ENCODE measurements at places on chromosomes 4 and X.

GRCh38 chrX:132837126-132837525 lies 121.3 kb downstream of the HS6ST2 start:
- DNase-seq: no peak

DNA sequence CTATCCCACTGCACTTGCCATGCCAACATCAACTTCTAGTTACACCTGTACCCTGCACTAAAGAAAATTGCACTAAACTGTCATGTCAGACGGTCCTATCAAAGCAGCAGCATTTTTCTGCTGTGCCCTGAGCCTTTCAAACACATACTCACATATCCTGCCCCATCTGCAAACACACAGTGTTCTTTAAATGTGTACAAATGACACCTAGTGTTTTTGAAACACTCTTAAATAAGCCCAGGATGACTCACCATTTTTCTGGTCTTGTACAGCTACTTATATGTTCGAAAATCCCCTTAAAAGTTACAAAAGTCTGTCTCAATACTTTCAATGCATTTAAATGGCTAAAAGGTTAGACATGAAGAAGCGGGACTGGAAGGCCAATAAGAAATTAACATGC lies 346.7 kb upstream of the PPARGC1A start:
- DNase-seq: no peak

DNA sequence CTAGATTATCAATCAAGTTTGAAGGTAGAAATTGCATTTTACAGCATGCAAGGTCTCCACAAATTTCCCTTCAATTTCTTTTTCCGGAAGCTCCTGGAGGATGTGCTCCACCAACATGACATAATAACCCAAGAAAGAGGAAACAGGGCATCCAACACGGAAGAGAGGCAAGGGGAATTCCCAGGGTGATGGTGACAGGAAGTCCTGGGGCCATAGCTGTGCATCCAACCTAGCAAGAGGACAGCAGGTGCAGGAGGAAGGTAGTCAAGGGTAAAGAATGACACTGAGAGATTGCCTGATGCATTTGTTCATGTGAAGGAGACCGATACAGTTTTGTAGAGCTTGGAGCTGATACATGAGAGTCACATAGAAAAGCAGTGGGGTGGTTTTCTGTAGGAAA lies 115.7 kb upstream of the LSM6 start:
- DNase-seq: no peak

- DNase-seq: no peak
Measured at GRCh38 chr4:187992971-187993370, 2.6 kb upstream of the ZFP42 start.

DNA sequence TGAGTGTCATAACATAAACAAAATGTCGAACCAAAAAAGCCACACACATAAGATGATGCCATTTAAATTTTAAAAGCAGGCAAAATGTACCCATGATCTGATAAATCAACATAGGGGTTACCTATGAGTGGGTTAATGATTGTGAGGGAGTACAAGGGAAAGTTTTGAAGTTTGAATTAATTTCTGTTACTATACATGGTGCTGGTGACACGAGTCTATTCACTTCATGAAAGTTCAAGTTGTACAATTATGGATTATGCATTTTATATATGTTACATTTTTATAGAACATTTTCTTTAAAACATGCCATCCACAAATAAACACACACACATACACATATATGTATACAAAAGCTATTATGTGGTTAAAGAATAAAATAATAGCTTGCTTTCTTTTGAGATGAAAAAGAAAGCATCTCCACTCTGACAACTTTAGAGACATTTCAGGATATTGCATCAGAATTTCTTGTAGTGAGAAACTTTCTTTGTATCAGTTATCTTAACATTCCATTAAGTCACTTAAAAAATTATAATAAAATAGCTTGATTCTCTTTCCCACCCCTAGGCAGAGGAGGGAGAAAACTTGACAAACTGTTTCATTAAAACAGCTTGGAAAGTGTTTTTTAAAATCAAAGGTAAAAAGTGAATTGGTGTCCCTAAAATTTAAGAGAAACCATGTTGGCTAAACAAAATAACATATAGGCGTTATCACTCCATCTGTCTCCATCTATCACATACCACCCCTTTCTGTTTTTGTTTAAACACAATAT lies 891.8 kb upstream of the NDST4 start:
- no peak for DNase-seq

GRCh38 chrX:106955004-106955772 lies 35.0 kb downstream of the CLDN2 start:
- DNase-seq: no peak

DNA sequence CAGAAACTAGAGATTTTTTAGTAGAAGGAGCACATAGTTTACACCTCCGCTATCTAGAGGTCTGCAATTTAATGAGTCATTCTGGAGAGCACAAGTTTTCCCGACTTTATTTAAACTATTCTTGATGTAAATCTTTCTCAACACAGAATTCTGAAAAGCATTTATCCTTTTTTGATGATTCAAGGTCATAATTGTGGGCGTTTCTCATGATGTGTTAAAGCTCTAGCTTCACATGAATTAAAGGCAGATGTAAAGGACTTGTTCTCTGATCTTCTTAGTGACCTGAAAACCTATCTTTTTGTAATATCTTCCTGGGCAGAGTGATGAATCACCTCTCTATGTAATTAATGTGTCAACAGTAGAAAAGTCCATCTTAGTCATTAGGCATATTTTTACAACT lies 128.8 kb downstream of the COMMD8 start:
- DNase-seq: no peak

- DNase-seq: no peak
Measured at GRCh38 chrX:37380924-37381323, 31.8 kb downstream of the PRRG1 start.

DNA sequence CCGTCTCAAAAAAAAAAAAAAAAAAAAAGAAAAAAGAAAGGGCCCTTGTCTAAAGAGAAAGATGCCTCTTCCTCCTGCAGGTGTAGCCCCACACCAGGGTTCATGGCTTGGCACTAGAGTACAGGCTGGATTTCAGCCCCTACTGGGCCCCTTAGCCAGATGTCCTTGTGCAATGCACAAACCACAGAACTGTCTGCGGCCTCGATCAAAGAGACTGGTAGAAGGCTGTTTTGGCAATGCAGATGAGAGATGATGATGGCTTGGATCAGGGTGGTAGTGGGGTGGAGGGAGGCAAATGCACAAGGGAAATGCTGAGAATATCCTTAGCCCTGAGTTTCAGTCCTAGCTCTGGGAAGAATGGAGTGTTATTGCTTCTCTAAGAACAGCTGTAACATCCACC lies 26.5 kb upstream of the TSR2 start:
- DNase-seq: no peak

DNA sequence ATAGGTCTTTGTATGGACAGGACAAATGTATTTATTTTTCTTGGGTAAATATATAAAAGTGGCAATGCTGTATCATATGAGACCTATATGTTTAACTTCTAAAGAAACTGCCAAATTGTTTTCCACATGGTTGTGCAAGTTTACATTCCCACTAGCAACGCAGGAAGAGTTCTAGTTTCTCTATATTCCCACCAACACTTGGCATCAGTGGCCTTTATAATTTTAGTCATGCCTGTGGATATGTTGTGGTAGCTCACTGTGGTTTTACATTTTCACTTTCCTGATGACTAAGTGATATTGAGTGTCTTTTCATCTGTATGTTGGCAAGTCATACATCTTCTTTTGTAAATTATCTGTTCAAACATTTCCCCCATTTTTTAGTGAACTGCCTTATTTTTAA lies 126.0 kb downstream of the EMCN start:
- no peak for DNase-seq

- DNase-seq: no peak
Measured at GRCh38 chr4:163764569-163764968, 270.1 kb downstream of the TMA16 start.

GRCh38 chrX:17584248-17584681 lies 153.0 kb upstream of the SCML1 start:
- DNase-seq: no peak

DNA sequence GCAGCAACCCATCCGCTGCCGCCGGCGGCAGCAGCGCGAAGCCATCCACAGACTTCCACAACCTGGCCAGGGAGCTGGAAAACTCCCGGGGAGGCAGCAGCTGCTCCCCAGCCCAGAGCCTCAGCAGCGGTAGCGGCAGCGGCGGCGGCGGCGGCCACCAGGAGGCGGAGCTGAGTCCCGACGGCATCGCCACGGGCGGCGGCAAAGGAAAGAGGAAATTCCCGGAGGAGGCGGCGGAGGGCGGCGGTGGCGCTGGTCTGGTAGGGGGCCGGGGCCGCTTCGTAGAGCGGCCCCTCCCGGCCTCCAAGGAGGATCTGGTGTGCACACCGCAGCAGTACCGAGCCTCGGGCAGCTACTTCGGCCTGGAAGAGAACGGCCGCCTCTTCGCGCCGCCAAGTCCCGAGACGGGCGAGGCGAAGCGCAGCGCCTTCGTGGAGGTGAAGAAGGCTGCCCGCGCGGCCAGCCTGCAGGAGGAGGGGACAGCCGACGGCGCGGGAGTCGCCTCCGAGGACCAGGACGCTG lies 4.9 kb downstream of the PRDM8 start:
- DNase-seq: peak; percentile 75

- no peak for DNase-seq
Measured at GRCh38 chr4:174460684-174461083, 61.6 kb downstream of the HPGD start.

DNA sequence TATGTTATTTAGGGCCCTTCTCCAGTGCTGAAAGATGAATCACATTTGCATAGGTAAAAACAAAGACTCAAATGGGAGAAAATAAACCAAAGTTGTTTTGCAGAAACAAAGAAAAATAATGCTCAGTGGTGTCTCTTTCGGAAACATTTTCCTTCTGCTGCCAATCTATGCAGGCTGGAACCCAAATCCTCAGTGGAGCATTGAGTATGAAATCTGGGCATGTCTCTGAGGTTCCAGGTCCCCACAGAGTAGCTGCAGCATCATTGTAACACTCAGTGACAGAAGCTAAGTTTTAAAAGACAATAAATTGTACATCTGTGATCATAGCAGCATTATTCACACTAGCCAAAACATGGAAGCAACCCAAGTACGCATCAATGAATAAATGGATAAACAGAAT lies 303.6 kb downstream of the FBXW7 start:
- no peak for DNase-seq

- peak; percentile 4 for DNase-seq
Measured at GRCh38 chr4:128917781-128918180, 108.3 kb downstream of the JADE1 start.

DNA sequence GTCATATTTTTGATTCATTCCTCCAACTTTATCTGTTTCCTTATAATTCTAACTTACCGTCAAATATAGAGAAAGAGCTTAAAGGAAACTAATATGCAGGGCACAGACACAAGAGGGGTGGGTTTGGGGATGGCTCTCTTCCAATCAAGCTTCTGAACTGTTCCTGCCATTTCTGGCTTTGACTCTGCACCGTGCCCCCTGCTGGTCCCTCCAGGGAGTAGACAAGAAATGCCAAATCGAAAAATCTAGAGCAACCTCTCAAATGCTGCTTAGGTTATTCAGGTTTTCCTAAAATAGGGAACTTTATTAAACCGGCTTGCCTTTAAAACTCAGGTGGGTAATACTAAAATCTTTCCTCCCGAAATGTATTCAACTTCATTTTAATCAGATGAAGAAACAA lies 39.8 kb upstream of the VCX3A start:
- DNase-seq: no peak

DNA sequence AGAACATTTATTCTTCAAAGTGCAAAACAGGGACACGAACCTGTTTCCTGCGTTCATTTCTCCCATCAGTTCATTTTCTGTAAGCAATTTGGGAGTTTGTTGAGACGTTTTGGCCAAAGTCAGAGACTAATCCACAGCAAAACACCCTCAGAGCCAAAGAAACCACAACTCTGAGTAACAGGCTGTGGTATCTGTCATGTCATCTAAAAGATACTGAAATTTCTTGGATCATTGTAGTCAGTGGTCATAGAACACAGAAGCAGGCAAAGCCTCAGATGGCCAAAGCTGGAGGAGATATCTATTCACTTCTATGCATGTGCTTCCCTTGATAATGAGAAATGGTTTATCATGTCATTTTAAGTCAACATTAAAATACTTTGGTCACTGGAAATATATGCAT lies 485.6 kb upstream of the GALNT7 start:
- DNase-seq: no peak

- DNase-seq: no peak
Measured at GRCh38 chr4:42768125-42768748, 111.3 kb upstream of the ATP8A1 start.

- no peak for DNase-seq
Measured at GRCh38 chr4:139942241-139942640, 211.7 kb downstream of the MAML3 start.

- DNase-seq: no peak
Measured at GRCh38 chr4:82630079-82630478, 68.3 kb upstream of the TMEM150C start.

DNA sequence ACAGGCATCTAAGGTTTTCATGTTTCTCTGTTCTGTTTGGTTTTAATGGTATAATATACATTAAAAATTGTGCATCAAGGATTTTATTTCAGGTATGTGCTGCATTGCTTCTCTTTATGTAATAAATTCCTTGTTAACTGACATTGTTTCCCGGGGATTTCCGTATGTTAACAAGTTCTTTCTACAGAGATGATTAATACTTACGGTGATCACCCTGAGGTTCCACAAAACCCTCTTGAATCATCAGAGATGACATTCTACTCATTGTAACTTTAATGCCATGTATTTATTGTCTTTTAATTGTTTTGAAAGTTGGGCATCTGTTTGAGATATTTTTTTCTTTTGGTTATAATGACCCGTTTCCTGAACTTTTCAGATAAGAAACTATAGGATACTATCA lies 37.5 kb downstream of the ARHGAP10 start:
- no peak for DNase-seq

DNA sequence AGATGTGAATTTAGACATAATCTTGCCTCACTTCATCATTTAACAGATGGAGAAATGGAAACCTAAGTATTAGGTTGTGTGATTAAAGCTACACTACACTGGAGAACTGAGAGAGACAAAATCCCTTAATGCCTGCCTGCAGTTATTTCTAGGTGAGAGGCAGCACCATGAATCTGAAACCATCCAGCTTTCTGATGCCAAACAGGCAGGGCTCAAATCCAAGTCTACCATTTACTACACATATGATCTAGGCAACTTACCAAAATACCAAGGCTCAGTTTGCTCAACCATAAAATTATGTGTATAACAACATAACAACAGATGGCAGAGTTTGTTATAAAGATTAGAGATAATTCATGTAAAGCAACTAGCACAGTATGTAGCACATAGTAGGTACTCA lies 38.7 kb downstream of the GABRA4 start:
- no peak for DNase-seq

GRCh38 chrX:68536429-68536828 lies 37.6 kb downstream of the YIPF6 start:
- DNase-seq: no peak

- DNase-seq: no peak
Measured at GRCh38 chr4:73275318-73275654, 16.7 kb upstream of the ANKRD17 start.

DNA sequence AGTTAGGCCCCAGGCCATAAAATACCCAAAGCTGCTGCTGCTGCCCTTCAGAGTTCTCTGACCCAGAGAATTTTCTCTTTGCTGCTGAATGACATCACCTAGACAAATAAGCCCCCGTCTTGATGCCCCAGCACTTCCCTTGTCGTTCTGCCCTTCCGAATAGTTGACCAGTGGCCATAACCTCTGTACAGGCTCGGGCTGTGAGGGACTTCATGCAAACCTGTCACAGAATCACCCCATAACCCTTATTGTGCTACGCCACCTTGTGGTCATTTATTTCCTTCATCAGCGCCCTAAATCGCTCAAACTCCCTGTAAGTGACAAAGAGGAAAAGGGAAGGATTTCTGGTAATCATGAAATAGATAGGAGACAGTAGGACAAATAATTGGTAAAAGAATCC lies 18.8 kb downstream of the SPACA5 start:
- peak; percentile 54 for DNase-seq

- no peak for DNase-seq
Measured at GRCh38 chr4:8176547-8177399, 18.2 kb upstream of the ABLIM2 start.
